ENCODE measurements at places on chromosomes 16 and 17.

DNA sequence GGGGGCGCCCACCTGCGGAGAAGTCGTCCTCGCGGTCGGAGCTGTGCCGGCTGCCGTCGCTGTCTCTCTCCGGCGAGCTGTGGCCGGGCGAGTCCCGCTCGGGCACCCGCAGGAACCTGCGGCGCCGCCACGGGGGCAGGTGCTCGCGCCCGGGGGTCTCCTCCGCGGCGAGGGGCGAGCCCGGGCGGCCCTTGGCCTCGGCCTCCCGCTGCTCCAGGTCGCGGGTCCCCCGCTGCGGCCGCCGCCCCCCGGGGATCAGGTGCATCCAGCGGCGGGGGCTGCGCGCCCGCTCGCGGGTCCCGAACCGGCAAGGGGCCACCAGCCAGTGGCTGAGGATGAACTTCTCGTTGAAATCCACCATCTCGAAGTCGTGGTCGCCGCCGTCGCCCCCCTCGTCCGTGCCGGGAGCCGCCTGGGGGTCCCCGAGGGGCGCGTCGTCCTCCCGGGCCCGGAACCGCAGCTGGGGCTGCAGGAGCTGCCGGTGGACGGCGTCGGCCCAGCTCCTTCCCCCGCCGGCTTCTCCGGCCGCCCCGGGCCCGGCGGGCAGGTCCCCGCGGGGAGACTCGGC, 41.4 kb upstream of the BHLHA9 start:
- no peak for DNase-seq

GRCh38 chr17:77501101-77501566, 360.4 kb downstream of the SEC14L1 start:
- DNase-seq: no peak

- DNase-seq: no peak
These were observed 380.4 kb upstream of the CCL2 start for GRCh38 chr17:33874617-33875060.

- no peak for DNase-seq
These were observed 48.1 kb downstream of the MYO1D start for GRCh38 chr17:32828822-32829221.

DNA sequence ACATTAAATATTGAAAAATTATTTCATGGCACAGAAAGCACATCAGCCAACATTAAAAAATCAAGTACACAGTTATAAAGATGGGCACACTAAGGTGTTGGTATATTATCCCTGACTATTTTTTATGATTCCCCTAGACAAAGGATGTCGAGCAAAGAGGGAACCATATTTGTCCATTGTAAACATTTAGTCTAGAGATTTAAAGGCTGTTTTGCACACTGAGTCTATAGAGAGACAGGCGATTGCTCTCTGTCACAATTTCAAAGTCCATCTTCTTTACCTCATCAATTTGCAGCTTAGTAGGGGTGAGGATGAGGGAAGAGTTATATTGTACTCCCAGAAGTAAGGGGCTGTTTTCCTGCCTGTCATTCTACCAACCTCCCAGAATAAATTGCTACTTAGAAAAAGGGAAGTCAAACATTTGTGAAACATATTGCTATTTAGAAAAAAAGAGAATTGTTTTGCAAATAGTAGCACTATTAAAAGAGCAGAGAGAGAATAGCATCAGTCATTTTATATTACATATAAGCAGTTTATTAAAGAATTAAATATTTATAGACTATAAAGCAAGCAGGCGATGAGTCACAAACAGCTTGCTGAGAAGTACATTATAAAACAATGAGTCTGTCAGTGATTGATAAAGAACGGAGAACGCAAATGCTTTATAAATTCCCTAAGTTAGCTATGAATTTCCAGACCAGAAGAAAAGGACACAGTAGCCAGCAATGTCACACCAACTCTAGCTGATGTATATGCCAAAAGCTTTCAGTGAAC, 270.6 kb upstream of the PMFBP1 start:
- no peak for DNase-seq

DNA sequence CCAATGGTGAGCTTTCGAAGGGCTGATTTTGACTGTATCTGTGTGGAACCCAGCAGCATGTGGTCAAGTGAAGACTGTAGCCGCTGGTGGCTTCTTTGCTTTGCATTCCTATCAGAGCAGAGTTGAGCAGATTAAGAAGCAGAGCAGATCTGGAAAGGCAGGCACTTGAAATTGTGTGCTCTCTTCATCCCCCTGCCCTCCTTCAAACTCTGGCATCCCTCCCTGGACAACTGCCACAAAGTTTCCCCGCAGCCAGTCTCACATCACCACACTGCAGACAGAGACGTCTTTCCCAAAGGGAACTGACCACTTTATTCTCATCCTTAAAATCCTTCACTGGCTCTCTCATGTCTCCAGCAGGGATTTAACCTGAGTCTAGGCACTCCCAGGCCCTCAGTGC, 237.1 kb upstream of the DYNLRB2 start:
- no peak for DNase-seq

- DNase-seq: no peak
These were observed 139.3 kb upstream of the IRX3 start for GRCh38 chr16:54425681-54426552.

DNA sequence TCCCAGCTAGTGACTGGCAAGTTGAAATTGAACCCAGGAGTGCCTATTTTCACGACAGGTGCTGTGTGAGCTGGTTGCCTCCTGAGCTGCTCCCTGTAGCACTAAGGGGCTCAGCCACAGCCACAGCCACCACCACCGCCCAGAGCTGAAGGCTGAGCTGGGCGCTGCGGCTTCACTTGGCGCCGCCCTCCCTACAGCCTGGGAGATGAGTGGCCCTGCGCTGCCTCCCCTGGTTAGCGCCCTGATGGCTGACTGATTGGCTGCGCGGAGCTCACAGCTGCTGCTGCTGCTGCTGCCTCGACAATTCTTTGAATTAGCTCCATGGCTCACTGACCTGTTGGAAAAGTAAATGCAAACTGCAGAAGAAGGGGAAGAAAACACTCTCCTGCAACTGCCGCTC, 91.8 kb upstream of the TMEM132E start:
- no peak for DNase-seq

DNA sequence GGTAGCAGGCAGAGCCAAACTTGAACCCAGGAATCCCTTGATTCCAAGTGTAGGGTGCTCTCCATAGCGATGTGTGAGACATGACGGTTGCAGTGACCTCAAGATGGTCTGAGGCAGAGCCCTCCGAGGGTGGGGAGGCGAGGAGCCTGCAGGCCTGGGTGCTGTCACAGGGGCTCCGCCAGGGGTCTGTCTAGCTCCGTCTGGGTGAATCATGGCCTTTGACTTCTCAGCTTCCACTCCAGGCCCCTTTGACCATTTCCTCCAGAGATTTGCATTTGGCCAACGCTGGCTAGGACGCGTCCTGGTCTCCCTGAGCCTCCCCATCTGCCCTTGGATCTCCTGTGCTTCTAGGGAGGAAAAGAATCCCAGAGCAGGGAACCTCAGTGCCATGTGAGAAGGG, 104.6 kb downstream of the RAP1GAP2 start:
- no peak for DNase-seq

- DNase-seq: no peak
These were observed 92.8 kb downstream of the HS3ST3A1 start for GRCh38 chr17:13508896-13509295.

DNA sequence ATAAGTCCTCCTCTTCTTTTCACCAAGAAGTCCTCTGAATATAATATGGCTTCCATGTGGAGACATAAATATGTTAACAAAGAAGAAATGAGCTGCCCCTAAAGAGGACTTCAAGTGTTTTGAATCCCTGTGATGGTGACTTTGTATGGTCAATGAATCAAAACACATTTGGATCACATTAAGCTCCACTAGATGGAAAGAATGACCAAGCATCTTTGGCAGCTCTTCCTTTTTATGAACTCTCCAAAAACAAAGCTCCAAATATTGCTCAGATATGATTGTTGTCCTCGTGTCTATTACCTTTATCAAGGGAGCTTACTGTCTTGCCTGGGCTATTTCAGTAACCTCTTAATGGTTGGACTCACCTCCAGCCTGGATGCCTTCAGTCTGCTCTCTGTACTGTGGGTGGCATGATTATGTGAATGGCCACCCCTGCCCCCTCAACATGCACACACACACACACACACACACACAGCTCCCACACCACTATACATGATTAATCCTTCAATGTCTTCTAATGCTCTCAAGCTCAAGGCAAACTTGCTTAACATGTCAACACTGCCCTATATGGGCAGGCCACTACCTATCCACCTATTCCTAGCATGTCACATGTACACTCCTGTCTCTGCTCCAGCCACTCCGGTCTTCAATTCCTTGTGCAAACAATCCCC, 346.6 kb upstream of the SALL1 start:
- no peak for DNase-seq
